ENCODE measurements at places on chromosomes 3 and 15.
A peak's percentile ranks its signal among the peaks of the same experiment; 100 is the strongest.

- DNase-seq, result no peak
These were observed 12.5 kb upstream of the ZXDC start for GRCh38 chr3:126488185-126488584.

DNA sequence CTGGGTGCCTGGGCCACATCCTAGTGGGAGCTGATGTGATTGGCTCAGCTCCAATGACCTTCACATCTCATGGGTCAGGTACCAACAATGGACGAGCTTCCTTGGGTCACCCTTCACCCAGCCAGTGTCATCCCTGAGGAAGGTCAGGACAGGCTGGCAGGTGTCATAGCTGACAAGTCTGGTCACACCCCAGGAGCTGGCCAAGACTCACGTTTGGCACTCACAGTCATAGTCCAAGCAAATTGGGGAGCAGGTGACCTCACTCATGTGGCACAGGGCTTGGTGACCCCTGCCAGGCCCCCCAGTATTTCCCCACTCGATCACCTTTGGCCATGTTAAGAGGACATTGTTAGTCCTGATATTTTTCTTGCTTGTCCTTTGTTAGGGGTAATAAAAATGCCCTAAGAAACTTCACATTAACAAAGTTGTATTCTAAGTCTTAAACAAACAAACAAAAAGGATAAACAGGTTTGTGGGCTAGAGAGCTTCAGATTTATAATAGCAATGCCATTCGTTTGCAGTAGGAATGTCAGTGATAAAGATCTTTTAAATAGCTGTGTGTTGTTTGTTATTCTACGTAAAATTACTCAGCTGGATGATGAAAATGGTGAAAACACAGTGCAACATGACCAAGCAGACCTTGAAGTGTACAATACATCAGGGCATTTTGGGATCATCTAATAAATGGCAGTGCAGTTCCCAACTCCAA lies 79.5 kb upstream of the POMGNT2 start:
- DNase-seq, result no peak

DNA sequence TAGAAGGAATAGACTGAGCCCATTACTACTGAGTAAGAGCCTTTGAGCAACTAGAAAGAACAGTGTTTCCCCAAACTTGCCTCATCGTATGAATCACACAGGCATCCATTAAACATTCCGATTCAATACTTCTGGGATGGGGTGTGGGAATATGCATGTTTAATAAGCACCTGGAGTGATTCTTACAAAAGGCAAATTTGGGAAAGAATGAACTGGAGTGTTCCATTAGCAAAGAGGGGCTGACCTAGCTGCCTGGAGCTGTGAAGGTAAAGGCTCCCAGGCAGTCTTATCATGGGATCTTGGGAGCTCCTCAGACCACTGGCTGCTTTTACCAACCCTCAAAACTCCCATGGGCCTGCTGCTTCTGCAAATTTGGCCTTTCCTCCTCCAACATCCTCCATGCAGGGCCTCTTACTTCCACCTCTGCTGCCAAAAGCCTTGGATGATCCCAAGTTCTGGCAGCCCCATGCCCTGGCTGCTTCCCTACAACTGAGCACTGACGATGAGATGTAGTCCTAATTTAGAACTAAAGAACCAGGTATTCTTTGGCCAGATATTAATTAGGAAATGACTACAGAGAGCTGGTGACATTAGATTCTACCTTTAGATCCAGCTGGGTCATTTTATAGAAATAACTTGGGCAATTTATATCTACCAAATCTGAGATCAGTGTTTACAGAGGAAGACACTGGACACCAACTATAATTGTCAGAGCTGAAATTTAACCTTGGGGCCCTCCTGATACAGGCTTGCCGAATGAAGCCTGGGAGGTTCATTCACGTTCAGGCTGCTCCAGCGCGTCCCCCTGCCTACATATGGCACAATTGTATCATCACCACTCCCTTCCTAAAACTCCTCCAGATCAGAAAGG lies 11.2 kb upstream of the HOMER2 start:
- no peak for DNase-seq

- DNase-seq, result no peak
These were observed 684 bp downstream of the RPL4 start for GRCh38 chr15:66503780-66504562.

DNA sequence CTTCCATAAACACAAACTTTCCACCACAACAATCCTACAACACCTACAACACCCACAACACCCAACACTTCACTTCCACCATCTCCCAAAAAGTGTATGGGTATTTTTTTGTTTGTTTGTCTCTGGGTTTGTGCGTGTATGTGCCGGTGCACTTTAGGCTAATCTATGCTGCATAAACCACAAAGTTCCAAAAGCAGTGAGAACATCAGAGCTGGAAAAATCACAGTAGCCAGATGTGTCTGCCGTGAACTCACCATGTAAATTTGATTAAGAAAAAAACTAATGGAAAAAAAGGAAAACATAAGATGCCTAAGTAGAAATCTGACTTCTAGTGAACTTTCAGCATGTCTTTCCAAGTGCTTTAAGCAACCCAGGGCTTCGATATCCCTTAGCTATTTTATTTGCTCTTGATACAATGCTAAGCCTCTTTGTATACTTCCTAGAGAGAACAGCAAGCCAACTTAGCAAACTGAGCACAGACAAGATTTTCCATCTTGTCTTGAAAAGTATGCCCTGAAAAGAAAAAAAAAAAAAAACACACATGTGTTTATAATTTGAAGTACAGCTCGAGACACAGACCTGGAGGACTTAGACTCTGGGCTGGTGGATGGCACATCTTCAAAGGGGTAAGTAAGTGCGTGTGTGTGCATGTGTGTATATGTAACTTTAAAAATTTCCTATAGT lies 91.4 kb downstream of the WWTR1 start:
- no peak for DNase-seq

- DNase-seq, result no peak
These were observed 11.5 kb upstream of the CMTM8 start for GRCh38 chr3:32226875-32227500.

DNA sequence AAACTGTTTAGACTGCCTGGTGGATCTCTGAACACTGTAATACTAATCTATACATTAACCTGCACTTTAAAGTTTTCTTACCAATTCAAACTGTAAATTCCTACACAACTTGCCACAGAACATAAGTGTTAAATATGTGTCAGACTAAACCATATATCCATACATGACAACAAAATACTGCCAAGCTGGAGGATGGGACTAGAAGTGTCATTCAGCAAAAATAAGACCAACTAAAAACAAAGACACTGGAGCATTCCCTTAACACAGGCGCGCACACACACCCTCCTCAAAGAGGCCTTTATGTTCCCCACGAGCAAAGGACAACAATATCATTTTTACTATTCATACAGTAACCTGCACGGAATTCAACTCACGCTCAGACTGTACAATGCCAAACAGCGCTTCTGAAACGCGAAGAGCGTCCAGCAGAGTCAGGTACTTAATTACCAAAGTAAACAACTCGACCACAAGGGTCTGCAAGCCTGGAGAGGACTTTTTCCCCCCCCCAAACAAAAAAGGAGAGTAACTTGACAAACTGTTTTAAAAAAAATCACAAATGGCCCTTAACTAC lies 1.1 kb downstream of the DCUN1D1 start:
- no peak for DNase-seq

GRCh38 chr3:69485489-69485888 lies 99.6 kb upstream of the FRMD4B start:
- no peak for DNase-seq

- DNase-seq, result no peak
These were observed 38.4 kb upstream of the GALNT15 start for GRCh38 chr3:16136055-16136454.

DNA sequence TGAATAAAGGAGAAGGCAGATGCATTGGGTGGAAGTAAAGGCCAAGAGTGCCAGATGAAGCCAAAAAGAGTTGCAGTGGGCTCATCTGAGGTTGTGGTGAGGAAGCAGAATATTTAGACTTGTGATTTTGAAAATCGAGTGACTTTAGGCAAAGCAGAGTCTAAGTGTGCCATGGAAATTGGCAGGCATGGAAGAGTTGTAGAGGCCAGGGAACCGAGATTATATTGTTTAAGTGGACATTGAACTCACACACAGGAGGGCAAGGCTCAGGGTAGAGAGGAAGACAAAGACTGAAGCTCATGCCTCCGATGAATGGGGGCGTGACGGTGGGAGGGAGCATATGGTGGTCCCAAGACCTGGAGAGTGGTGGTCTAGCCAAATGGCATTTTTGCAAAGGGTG lies 347.5 kb downstream of the EPHB1 start:
- DNase-seq, result no peak

- DNase-seq, result no peak
These were observed 10.1 kb downstream of the AGTR1 start for GRCh38 chr3:148707601-148708380.

- DNase-seq, result no peak
These were observed 11.7 kb downstream of the LRRFIP2 start for GRCh38 chr3:37162501-37163245.

GRCh38 chr3:195080125-195080524 lies 190.8 kb downstream of the XXYLT1 start:
- DNase-seq, result no peak

DNA sequence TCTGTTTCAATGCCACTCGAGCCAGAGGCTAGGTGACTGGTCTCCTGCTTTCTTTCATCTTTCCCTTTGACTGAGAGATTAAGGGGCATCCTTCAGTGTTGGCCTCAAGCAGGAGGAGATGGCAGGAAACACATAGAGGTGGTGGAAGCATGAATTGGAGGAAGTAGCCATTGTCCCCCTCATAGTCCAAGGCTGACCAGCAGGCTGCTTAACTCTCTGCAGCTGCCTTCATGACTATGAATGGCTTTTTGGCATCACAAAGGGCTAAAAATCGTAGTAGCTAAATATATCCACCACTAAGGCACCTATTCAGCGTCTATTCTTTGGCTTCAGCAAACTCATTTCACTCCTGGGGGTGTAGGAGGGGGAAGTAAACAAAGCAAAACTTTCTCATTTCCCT lies 7.0 kb upstream of the FRMD4B start:
- DNase-seq, result no peak

GRCh38 chr15:37053166-37053565 lies 47.2 kb downstream of the MEIS2 start:
- no peak for DNase-seq

DNA sequence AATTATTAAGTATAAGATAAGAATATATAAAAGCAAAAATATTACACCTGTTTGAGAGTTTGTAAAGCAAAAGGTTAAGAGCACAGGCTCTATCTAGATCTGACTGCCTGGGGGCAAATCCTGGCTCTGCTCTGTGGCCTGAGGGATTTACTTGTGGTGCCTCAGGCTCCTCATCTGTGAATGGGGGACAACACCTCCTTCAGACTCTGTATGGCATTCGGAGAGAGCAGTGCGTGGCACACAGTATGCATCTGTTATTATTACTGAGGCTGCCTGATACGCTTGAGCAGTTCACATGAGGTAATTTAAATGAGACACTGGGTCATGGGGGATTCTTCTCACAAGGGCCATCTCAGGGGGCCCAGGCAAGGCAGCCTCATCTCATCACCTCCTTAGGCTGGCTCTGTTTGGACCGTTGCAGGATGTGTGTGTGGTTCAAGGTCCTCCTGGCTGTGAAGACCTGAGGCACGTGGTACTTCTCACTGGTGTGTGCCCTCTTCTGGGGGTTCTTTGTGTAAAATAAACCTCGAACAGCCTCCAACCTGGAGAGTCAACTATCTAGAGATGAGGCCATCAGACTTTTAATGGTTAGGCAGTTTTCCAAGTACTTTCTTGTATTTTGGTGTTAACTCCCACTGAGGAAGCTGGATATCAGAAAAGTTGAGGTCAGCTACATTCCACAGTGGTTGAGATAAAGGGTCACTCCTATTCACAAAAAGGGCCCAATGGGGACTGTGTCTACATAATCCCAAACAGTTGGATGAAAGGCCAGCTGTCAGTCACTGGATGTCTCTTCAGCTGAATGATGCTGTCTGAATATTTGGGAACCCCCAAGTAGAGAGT lies 9.0 kb downstream of the GNB5 start:
- DNase-seq, result no peak

- DNase-seq, result no peak
These were observed 142.8 kb downstream of the OCA2 start for GRCh38 chr15:27956285-27956684.

DNA sequence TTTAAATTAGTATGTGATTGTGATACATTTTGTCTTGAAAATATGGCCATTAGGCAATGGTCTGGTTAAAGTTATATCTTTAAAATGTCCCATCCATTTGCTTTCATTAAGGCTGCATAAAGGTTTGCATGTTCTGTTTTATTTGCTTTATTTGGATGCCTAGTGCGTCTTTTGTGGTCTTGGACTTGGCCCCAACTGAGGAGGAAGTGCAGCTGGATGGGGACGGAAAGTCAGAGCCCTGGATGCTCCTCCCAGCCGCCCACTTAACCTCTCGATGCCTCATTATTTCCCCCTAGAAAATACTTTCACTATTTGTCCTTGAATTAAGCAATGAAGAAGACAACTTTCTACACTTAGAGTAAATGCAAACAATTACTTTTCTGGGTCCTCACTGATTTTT lies 898.2 kb downstream of the MCTP2 start:
- DNase-seq, result no peak

DNA sequence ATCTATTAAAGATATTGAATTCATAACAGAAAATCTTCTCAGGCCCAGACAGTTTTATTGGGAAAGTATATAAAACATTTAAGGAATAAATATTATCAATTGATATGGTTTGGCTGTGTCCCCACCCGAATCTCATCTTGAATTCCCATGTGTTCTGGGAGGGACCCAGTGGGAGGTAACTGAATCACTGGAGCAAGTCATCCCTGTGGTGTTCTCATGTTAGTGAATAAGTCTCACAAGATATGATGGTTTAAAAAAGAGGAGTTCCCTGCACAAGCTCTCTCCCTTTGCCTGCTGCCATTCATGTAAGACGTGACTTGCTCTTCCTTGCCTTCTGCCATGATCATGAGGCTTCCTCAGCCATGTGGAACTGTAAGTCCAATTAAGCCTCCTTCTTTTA lies 160.5 kb downstream of the ANO10 start:
- no peak for DNase-seq

DNA sequence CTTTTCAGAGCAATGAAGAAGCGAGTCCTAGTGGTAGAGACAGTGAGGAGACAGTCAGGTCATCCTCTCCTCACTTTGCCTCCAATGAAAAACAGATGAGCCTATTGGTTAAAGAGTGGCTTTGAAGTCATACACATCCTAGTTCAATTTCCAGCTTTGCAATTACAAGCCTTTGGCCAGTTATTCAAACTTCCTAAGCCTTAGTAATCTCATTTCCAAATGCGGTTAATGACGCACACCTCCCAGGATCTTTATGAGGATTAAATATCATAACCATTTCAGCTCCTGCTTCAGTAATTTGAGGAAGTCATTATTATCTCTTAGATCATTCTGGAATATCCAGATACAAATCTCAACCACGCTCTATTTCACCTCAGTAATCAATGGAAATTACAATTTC lies 10.0 kb upstream of the ST6GAL1 start:
- DNase-seq, result no peak

GRCh38 chr3:8113626-8114025 lies 388.0 kb upstream of the LMCD1 start:
- DNase-seq, result no peak

GRCh38 chr3:44995142-44995770 lies 19.2 kb downstream of the EXOSC7 start:
- peak; percentile 81 for DNase-seq
